Activated T-cell treated with anti-CD3 and anti-CD28 coated beads for 4 hours (primary cell): ENCODE measurements at places on chromosomes 16 and 17.

GRCh38 chr17:41511116-41511515 lies 5.7 kb upstream of the KRT13 start:
- DNase-seq: no peak

DNA sequence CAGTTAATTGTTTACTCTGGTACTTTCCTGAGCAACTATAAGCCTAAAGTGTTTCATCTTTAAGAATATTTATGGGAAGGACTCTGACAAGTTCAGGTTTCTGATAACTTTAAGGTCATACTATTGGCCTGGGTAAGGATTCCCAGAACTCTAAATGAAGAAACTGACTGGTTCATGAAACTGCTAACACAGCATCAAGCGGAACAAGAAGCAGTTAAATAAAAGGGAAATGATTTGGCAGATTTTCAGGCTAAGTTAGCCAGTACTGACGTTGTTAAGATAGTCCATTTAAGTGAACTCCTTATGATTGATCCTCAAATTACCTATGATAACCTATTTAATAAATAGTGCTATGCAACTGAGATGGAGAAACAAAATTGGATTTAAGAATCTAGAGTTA lies 101.6 kb upstream of the CES5A start:
- no peak for DNase-seq

- no peak for DNase-seq
Observed at GRCh38 chr17:7283471-7284216, 2.1 kb downstream of the SLC2A4 start.

DNA sequence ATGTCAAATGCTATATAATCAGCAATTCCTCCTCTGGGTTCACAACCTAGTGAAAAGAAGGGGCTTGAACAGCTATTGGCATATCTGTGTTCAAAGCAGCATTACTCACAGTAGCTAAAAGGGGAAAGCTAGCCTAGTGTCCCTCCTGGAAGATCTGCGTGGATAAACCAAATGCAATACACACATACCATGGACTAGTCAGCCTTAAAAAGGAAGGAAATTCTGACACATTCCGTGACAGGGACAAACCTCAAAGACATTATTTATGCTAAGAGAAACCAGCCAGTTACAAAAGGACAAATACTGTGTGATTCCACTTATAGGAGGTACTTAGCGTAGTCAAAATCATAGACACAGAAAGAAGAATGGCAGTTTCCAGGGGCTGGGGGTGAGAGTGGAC lies 90.1 kb downstream of the XYLT1 start:
- no peak for DNase-seq

GRCh38 chr17:81821147-81821546 lies 11.9 kb downstream of the MCRIP1 start:
- no peak for DNase-seq

DNA sequence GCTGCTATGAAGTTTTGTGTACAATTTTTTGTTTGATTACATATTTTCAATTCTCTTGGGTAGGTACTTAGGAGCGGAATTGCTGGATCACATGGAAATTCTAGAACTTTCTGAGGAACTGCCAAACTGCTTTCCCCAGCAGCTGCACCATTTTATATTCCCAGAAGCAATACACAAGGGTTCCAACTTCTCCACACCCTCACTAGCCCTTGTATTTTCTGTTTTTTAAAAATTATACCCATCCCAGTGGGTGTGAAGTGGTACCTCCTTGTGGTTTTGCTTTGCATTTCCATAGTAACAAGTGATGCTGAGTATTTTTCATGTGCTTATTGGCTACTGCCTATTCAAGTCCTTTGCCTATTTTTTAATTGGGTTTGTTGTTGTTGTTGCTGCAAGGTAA lies 20.9 kb downstream of the NACA2 start:
- no peak for DNase-seq

DNA sequence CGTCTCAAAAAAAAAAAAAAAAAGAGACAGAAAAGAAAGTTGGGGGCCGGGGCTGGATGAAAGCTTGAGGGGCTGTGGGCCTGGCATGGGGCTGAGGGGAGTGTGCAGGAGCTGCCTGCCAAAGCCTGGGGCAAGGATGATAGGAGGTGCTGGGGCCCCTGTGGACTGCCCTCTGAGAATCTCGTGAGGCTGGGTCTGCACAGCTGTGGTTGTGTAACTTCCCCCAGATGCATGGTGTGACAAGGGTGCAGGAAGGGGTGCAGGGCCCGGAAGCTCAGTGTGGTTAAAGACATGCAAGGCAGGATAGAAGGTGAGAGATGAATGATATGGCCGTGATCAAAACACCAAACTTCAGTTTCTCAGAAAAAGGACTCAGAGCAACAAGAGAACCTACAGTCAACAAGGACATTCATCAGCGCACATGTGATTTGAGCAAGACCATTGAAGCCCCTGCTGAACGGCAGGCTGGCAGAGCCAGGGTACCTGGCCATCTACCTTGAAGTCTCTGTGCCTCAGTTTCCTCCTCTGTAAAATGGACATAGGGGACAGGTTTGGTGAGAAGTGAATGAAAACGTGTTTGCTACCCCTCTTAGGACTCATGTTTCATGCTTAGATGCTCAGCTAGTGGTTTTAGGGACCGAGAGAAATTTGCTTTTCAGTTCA lies 9.6 kb downstream of the IL32 start:
- peak; percentile 54 for DNase-seq

DNA sequence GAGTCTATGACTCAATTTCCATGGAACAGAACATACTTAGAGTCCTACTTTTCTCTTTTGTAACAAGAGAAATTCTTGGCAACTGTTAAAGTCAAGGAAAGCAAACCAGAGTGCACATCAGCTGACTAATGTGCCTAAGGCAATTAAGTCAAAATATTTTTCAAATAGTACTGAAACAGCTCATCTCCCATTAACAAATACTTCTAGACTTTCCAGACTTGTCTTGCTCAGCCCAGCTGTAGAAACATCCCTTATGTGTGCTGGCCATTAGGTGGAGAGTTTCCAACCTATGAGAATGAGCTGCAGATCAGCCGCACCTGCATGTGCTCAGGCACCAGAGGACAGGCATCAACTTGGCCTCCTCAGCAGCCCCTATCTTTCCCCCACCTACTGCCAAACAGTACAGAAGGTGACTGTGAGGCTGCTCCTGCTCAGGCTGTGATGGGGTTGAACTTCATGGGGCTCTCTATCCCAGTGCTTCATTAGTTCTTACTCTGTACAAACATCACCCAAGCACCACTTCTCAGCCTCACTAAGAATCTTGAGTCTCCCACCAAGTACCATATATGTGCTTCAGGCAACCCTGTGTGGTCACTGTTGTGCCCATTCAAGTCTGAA lies 32.2 kb downstream of the TEX2 start:
- no peak for DNase-seq

GRCh38 chr17:15931394-15931793 lies 13.5 kb upstream of the ADORA2B start:
- no peak for DNase-seq

- peak; percentile 72 for DNase-seq
Observed at GRCh38 chr17:42120770-42121769, at the start of gene KAT2A. Gene KAT2A, minus strand, starts transcription at chr17:42121367. Its CDS starts 63 bp downstream, at chr17:42121304.

GRCh38 chr16:54397190-54397835 lies 110.7 kb upstream of the IRX3 start:
- DNase-seq: no peak

- DNase-seq: no peak
Observed at GRCh38 chr16:81279392-81279791, 35.4 kb upstream of the GAN start.

- DNase-seq: no peak
Observed at GRCh38 chr17:19012171-19013080, 7.9 kb upstream of the FAM83G start.

- DNase-seq: no peak
Observed at GRCh38 chr17:2058586-2059546, 4.0 kb downstream of the HIC1 start.

DNA sequence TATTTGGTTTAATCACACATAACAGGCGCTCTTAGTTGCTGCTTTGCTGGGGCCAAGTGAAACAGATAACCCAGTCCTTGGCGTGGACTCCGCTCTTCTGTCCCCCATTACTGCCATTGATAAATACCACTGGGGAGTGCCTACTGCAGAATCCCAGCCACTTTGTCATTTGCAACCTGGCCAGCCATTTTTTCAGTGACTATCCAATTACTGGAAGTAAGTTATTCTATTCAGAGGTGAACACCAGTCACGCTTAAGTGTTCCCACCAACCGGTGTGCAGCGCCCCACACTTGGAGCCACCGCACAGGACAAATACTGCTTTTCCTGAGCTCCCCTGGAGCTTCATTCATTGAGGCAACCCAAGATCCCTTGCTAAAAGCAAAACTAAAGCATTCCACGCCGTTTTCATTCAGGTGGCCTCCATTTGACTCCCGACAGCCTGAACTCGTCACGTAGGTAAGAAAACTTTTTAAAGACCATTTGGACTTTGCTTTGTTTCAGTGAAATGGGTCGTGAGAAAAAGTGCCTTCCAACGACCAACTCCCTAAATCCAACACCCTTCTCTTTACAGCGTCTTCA lies 1.8 kb downstream of the USP7 start:
- no peak for DNase-seq
